ENCODE measurements at places on chromosomes 1 and 21. TPM values are rescaled to one million over a fixed set of nuclear protein-coding genes. Genes with fewer than 3 reads are reported as not detected.

The SMAP2 gene
- 25.0 TPM for total RNA-seq

The ZBTB37 gene
- 8.3 TPM for total RNA-seq

The GPR161 gene
- 29.0 TPM for total RNA-seq

The MXRA8 gene
- total RNA-seq, result 172 TPM

The FNDC10 gene
- total RNA-seq, result 2.6 TPM

The ADORA3 gene
- total RNA-seq, result not detected

The AQP10 gene
- total RNA-seq, result 0.05 TPM

The SPRR5 gene
- not detected for total RNA-seq

The LEFTY1 gene
- not detected for total RNA-seq

The SYNC gene
- 61.5 TPM for total RNA-seq

The LCE6A gene
- total RNA-seq, result not detected

The PLEKHN1 gene
- 1.8 TPM for total RNA-seq

The FCER1G gene
- total RNA-seq, result 0.59 TPM

The OR2L13 gene
- total RNA-seq, result not detected

The POU3F1 gene
- 0.09 TPM for total RNA-seq

The ANKRD35 gene
- total RNA-seq, result 0.42 TPM

The RHBDL2 gene
- total RNA-seq, result 3.8 TPM

The TRIM33 gene
- total RNA-seq, result 43.1 TPM

The BARHL2 gene
- total RNA-seq, result not detected

The OR2T2 gene
- total RNA-seq, result not detected

The GRHL3 gene
- total RNA-seq, result not detected

The PSRC1 gene
- total RNA-seq, result 1.5 TPM

The AMY1B gene
- not detected for total RNA-seq

The CGN gene
- total RNA-seq, result not detected

The KCNQ4 gene
- not detected for total RNA-seq

The KCNH1 gene
- total RNA-seq, result 0.14 TPM

The PLEKHA6 gene
- 0.05 TPM for total RNA-seq

The FCRL4 gene
- not detected for total RNA-seq

The C8B gene
- not detected for total RNA-seq

The NMNAT2 gene
- total RNA-seq, result 11.3 TPM

The SNRNP40 gene
- 67.1 TPM for total RNA-seq

The ST6GALNAC5 gene
- 140 TPM for total RNA-seq

The TTC3 gene
- total RNA-seq, result 572 TPM

The FCGR2B gene
- total RNA-seq, result not detected

The TGFBR3 gene
- total RNA-seq, result 5.9 TPM

The FLVCR1 gene
- 9.5 TPM for total RNA-seq

The ANGPTL1 gene
- total RNA-seq, result 4.8 TPM

The LAMC1 gene
- 1,206 TPM for total RNA-seq

The GBP3 gene
- total RNA-seq, result 49.6 TPM

The RAP1GAP gene
- total RNA-seq, result 0.89 TPM

The C2CD4D gene
- total RNA-seq, result not detected

The SELE gene
- total RNA-seq, result not detected

The TBX19 gene
- total RNA-seq, result 0.60 TPM

The OR14K1 gene
- not detected for total RNA-seq

The FCRL1 gene
- total RNA-seq, result not detected
